ENCODE measurements at places on chromosomes 6 and 20.

DNA sequence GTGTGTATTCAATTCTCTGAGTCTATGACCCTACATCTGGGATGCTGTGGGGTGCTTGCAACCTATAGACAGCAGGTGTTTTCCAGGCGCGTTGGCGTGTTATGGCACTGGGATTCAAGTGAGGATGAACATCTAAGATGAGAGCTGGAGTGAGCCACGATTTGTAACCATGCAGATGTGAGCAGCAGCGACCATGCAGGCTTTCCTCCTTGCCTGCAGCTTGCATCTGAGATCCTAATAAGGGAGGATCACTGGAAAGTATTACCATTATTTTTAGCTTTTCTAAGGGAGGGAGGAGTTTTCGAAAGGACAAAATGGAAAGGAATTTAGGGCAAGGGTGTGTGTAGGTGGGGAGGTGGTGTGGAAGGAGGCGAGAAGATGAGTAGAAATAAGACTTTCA, 216.7 kb downstream of the ATXN1 start:
- DNase-seq, result no peak

DNA sequence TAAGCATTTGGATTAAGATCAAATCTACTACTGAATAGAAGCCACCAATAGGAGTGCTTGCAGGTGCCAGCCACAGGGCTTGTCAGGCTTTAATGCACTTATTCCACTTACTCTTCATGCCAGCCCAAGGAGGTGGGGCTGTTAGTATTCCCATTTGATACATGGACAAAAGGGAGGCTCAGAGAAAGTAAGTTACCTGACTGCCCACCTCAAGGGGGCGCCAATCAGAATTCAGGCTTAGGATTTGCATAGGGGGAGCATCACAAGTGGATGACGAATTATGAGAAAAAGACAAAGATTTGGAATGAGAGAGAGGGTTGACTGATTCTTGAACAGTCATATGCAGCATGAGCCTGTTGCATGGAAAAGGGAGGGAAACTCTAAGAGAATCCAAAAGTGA, 188.4 kb upstream of the TSHZ2 start:
- DNase-seq, result no peak

DNA sequence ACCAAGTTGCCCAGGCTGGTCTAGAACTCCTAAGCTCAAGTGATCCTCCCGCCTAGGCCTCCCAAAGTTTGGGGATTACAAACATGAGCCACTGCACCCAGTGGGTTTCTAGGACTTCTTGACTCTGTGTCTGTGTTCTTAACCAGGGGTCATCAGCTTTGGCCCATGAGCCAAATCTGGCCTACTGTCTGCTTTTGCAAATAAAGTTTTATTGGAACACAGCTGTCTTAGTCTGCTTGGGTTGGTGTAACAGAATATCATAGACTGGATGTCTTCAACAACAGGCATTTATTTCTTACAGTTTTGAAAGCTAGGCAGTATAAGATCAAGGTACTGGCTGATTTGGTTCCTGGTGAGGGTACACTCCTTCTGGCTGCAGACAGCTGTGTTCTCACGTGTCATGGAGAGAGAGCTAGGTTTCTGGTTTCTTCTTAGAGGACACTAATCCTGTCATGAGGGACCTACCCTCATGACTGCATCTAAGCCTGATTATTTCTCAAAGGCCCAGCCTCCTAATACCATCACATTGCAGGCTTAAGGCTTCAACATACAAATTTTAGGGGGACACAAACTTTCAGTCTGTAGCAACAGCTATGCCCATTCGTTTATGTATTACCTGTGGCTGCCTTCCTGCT, 23.3 kb downstream of the ARFGEF2 start:
- no peak for DNase-seq

DNA sequence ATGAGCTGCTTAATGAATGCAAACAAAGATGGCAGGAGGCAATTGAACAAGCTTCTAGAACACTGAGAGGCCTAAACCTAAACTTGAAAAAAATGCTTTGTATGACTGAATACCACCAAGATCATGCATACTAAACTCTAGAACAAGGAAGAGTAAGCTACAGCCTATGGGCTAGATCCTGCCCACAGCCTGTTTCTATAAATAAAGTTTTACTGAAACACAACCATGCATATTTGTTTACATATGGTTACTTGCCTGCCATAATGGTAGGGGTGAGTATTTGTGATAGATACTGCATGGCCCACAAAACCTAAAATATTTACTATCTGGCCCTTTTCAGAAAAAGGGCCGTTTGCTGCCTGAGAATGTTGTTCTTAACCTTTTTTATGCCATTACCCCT, 37.0 kb downstream of the ZFP64 start:
- DNase-seq, result no peak

DNA sequence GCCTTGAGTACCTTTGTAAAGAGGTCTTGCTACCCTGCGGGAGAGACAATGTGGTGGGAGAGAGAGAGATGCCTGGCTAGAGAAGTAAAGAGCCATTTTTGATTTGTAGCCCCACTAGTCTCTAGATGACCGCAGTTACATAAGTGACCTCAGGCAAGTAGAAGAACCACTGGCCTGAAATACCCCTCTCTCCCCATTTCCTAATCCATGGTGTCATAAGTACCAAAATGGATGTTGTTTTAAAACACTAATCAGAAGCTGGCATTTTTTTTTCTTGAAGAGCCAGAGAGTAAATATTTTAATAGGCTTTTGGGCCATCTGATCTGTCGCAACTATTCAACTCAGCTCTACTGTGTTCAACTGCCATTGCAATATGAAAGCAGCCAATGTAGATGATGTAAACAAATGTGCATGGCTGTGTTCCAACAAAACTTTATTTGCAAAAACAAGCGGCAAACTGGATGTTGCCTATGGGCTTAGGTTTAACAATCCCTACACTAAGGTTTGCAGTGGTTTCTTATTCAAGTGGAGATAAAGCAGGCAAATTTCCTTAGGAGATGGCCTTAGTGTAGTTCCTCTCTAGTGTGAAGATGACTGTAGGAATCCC, 36.5 kb downstream of the RARS2 start:
- DNase-seq, result no peak

- DNase-seq, result no peak
These were observed 175.5 kb downstream of the BCAS1 start for GRCh38 chr20:53894707-53895384.

GRCh38 chr6:136774228-136775041, 17.8 kb downstream of the MAP3K5 start:
- no peak for DNase-seq

DNA sequence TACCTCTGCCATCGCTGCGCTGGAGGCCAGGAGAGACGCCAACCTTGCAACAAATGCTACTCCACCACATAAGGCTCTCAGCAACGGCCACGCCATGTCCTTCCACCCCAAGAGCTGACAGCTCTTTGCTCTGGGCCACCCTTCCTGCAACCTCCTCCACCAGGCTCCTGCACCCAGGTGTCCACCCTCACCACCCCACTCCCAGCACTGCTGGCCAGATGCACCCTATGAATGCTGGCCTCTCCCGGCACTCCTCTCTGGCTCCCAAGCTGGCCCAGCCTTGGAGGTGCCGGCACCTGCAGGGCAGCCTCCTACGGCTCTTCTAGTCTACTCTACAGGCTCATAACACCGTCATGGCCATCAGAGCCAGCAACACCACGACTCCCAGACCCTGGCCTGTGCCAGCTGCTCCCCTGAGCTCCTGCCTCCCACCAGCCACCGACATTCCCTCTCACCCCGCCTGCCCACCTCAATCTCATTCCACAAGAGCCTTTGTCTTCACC, 11.2 kb downstream of the TAF4 start:
- DNase-seq, result no peak

- no peak for DNase-seq
These were observed 46.3 kb downstream of the FAM83B start for GRCh38 chr6:54892831-54893230.

GRCh38 chr20:271069-271468, 13.5 kb downstream of the DEFB132 start:
- DNase-seq, result no peak

DNA sequence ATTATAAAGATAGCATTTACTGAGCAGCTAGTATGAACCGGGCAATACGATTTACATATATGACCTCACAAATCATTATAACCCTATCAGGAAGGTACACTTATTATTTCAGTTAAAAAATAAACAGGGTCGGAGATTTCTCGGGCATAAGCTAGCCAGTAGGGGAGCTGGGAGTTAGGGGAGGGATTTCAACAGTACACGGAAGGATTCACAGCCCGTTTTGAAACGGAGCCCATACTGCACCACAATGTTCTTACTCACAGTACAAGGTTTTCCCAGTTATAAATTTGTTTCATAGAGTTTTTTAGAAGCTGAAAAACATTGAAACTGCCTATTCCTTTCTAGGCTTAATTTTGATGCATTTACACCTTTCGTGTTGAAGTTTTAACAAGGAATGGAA, 607.1 kb downstream of the HDGFL1 start:
- DNase-seq, result no peak

- no peak for DNase-seq
These were observed 57.9 kb downstream of the ELOVL5 start for GRCh38 chr6:53290537-53291510.

GRCh38 chr6:83385473-83385872, 45.4 kb downstream of the ME1 start:
- DNase-seq, result no peak

DNA sequence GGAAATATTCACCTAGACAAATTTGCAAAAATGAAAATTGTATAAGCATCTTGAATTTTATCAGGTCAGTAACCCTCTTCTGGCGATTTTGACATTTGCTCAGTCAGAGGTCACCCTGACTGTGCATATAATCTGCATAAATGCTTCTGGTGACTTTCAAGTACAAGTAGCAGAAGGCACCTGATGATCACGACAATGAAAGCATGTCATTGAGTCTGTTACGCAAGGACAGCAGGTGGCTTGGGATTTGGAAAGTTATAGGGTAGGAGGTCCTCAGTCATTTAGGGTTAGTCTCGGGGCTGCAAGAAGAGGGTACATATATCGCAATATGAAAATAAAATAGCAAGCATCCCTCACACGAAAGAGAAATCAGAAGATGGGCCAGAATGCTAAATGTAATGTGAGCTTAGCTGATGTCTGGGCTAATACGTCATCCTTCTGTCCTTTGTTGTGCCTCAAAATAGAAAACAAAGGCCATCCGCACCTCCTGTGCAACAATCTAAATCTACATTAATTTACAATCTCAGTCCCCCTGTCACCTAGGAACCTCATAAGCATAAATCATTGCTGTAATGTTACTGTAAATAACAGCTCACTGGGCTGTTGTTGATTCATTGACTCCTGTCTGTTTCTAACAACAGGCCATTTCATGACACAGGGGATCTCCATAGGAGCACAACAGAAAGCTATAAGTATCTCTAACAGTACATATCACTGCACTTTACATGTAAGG, 155.2 kb upstream of the RSPO3 start:
- DNase-seq, result no peak

DNA sequence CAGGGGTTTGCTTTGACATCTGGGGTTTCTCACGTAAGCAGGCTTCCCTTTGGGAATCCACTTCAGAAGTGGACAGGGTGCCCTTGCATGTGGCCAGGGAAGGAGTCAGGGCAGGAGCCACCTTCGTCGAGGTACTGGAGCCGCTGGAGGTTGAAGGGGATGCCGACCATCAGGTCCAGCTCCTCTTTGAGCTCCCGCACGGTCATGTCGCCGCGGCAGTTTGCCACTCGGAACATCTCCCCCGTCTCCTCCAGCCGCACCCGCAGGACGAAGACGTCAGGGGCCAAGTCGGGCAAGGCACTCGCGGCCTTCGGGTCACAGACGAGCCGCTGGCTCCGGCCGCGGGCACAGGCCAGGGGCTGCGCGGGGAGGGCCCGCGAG, 360 bp downstream of the ANKRD60 start:
- DNase-seq, result no peak

All from cerebellar nuclear complex (tissue), 1 donor.